COR-L47 (cell line): ENCODE measurements at places on chromosomes 2 and 18.

DNA sequence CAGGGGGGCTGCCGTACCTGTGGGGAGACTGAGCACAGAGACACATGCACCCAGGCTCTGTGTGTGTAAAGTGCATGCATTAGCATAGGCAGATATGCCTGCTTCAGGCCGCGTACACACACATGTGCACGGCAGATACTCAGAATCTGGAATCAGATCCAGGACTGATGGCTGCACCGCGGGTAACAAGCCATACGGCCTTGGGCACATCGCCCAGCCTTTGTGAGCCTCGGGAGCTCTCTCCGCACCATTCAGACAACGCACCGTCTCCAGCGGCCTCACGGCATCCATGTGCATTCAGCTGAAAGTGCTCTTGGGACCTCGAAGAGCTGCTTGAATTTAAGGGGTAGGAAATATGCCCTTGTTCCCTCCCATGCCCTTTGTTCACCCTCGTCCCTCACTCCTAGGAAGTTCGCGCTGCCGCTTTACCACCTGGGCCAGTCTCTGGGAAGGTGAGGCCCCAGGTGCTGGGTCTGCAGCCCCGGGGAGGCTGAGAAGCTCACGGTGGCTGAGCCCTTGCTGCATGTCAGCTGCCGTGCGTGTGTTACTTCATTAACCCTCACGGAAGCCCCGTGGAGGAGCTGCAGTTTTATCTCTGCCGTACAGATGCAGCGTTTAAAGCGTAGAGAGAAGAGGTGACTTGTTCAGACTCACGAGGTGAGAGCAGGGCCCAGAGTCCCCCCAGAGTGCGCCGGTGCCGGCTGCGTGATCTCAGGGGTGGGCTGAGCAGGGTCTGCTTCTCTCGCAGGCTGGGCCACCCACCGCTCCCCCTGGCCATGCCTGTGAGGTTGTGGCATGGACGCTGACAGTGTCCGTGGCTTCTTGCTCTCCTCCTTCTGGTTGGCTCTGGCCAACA is 377.7 kb upstream of the MYT1L start:
- no peak for DNase-seq

DNA sequence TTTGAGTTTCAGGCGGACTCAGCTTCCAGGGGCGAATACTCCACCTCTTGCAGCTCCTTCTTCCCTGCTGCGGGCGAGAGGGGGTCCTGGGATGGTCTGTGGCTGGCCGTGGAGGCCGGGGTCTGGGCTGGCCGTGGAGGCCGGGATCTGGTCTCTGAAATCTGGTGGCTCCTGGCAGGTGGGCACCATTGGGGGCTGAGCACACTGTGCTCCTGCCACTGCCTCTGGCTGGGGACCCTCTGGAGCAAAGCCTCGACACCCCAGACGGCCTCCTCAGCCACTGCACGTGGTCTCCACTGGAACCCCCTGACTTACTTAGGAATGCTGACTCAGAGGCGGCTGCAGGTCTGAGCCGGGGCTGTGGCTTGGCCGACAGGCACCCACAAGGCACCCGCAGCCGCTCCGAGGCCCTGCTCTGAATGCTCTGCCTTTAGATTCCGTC is 100.1 kb upstream of the ALKAL2 start:
- DNase-seq: no peak

DNA sequence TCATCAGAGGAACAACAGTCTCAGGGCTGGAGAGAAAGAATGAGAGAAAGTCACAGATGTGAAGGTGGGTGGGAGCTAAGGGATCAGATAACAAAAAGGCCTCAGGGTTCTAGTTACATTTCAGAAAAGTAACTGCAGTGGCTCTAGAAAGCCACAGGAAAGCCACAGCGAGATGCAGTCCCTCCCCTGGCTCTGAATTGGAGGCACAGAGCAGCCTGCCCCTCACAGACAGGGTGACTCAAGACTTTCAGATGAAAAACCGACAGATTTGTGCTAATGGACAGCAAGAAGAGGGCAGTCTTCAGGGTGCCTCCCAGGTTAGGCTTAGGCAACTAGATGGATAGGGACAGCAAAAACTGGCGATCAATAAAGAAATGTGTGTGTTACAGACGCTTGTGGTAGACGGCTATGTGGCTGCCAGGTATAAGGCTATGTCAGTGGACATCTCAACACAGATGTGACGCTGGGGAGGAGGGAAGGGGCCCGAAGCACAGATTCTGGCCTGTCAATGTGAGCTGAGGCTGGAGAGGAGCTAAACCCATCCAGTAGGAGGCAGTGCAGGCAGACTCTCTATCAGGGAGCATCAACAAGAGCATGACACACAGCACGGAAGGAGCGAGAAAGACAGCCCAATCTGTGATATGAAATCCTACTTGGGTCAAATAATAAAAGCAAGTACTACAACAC is 26.2 kb downstream of the UNC50 start:
- DNase-seq: no peak

DNA sequence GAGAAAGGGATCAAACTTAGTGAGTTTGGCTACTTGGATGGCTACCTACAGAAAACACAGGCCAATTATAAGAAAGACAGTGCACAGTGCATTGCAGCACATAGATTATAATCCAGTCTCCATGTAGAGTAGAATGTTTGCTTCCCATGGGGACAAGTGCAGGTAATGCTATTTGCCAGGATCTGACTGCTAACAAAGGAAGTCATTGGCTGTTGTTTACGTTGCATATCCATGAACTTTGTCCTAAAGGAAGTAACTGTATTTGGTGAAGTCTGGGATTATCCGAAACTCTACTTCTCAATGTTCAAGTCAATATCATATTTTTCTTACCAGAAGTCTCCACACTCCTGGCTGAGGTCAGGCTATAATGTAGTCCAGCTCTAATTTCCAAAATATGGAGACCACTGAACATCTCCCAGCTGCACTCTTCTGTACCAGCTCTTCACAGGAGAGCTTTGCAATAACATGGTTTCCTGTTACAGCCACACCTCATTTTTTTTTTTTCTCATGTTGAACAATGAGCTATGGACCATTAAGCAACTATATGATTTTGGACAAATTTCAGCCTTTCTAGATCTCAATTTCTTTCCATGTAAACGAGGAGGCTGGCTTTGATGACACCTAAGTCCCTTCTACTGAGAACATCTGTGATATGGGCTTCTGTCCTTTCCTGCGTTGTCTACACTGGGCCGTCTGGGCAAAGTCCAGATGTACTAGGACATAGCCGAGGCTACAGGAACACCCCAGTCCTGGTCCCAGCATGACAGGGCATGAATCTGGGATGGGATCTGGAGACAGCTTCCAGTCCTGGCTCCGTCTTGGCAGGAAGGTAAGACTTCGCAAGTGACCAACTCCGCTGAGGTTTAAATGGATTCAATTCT is 154.8 kb downstream of the LAMA1 start:
- no peak for DNase-seq

DNA sequence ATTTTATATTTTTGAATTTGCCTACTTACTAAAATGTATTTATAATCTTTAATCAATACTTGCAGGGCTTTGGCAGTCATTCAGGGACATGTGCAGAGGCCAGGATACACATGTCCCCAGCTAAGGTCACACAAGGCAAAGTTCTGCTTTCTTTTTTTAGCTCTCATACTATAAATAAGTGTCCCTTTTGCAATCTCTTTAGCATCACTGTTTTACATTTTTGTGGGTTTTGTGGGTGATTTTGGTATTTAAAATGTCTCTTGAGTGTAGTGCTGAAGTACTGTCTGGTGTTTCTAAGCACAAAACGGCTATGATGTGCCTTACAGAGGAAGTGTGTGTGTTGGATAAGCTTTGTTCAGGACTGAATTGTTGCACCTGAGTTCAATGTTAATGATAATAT is 309.0 kb upstream of the GULP1 start:
- no peak for DNase-seq

DNA sequence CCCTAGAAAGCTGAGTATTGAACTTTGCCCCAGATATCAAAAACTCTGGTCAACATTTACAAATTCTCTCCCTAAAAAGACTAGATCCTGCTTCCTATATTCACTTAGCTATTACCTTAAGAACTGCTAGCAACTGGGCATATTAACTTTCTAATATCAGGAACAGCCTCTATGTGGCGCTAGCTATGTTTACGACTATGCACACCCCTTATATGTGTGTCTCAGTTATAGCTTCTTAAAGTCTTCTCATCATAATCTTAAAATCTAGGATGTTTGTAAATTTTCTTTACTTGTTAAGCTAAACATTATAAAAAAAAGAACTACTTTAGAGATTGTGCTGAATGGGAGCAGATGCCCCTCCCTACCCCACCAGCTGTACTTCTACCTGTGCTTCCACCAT is 1.7 kb upstream of the STAMBP start:
- peak; percentile 24 for DNase-seq

- no peak for DNase-seq
Observed at GRCh38 chr2:191713837-191714236, 35.9 kb downstream of the NABP1 start.

DNA sequence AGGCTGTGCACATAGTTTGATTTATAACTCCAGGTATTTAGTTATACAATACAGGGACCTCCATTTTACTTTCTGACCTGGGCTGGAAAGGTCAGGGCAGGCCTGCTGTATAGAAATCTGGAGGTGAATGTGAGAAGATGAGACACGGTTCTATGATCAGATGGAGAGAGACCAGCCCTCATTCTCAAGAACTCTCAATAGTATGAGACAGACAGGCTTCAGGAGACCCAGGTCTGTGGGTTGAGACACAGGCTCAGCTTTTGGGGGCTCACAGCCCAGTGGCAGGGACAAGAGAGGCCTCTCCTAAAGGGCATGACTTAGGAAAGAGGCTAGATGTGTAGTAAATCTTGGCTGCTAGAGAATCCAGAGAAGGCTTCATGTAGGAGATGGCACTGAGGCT is 719 bp upstream of the ATP6V1B1 start:
- no peak for DNase-seq

DNA sequence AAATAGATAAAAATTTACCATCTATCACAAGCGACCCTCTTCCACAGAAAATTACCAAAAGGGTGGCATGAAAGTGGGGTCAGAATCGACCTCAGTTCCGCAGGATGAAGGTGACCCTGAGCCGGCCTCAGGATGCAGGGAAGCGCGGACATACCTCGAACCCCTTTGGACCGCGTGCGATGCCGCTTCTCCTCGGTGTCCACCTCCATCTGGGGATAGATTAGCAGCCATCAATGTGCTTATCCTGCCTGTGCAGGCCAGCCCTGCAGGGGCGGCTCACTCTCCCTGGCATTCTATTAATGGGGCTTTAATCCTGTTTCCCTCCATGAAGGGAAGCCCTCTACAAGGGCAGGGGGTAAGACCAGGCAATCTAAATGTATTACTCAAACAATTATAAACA is 235.3 kb upstream of the PXDN start:
- no peak for DNase-seq

GRCh38 chr2:183010112-183010511 is 28.1 kb downstream of the NCKAP1 start:
- DNase-seq: no peak

DNA sequence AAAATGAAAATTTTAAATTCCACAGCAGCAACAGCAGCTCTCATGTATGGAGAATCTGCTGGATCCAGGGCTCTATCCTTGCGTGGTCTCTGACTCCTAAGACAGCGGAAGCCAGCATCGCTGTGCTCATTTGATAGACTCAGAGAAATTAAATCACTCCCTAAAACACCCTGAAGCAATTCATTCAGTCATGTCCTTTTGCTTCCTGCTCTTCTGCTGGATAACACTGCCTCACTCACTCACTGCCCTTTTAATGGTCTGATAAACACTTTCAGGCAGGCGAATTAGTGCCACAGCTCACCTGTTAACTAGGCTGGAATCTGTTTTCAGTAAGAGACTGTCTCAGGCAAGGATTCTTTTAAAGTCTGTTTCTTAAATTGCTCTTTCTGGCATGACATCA is 10.0 kb downstream of the WIPF1 start:
- no peak for DNase-seq
